ENCODE measurements at places on chromosomes 5 and 9.
A peak's percentile ranks its signal among the peaks of the same experiment; 100 is the strongest.

- no peak for DNase-seq
Observed at GRCh38 chr5:120706877-120707276, 242.8 kb downstream of the PRR16 start.

DNA sequence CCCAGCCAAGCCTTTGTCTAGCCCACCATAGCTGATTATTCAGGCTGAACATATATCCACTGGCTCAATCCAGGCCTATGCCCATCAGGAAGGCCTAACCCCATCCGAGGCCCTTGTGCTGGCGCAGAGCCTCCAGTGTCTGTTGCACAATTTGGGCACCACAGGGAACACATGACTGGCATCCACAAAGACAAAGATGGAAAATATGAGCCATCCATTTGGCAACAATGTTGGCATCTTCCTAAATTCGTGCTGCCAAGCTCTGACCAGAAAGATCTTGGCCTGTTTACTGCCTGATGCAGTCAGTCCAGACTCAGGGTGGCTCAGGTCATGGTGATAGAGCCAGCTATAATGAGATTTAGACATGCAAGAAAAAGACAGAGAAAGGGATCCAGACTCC, 233.8 kb downstream of the PIK3R1 start:
- DNase-seq = no peak

DNA sequence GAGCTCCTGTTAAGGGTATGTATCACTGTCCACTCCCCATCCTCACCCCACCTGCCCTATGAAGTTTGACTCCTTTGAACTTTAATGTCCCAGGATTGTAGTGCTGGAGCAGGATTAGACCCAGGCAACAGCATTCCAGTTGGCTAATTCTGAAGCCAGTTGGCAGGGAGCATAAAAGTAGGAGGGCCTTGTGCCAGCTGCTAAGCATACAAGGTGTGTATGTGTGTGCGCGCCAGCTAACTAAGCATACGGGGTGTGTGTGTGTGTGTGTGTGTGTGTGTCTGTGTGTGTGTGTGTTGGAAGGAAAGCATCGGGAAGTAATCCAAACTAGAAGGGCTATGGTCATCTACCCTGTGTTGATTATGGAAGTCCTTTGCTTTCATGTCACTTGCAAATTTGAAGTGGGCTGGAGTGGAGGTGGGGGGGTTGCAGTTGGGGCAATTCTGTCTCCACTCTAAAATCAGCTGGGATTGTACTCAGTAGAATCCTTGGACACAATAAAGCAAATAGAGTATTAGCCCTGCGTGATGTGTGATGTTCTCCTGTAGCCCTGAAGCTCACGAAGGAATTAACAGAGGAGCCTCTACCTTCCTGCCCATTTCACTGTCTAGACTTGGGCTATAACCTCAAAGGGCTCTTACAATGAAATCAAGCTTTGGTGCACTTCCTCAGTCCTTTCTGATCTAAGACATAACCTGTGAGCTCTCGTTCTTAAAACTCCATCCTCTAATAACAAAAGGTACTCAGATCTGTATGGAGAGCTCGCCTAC, 26.9 kb downstream of the HMGCR start:
- DNase-seq = no peak

DNA sequence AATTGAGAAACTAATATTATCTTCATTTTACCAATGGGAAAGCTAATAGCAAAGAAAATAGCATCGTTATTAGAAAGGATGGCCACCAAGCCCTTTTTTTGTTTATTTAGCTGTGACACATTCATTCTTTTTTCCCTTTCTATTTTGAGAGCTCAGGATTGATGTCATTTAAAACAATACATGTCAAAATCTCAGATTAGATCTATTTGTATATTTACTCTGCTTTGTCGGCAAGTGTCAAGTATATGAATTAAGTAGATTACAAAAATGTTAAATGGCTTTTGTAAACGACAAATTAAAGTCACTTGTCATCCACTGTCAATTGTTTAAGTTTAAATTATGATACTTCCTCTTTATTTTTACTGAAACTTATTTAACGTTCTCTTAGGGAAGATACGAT, 118.9 kb downstream of the PAM start:
- peak; percentile 31 for DNase-seq

GRCh38 chr5:111095982-111096381, 3.8 kb downstream of the WDR36 start:
- DNase-seq = no peak

GRCh38 chr9:14351221-14351836, 37.4 kb upstream of the NFIB start:
- no peak for DNase-seq

GRCh38 chr5:127536687-127537086, 19.2 kb downstream of the PRRC1 start:
- no peak for DNase-seq

DNA sequence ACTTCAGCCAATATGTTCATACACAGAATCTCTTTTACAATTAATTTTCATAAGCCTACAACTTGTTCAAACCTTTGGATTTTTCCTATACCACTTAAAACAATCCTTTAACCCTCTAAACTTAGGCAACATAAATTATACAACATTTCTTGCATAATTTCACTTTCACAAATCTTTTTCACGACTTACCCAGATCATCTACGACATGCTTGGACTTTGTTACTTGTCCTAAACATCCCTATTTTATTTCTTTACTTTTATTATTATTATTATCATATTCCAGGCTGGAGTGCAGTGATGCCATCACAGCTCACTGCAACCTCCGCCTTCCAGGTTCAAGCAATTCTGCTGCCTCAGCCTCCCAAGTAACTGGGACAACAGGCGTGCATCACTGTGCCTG, 68.0 kb downstream of the CACNA1B start:
- DNase-seq = no peak

GRCh38 chr5:74240783-74241750, 399.5 kb downstream of the ENC1 start:
- DNase-seq = no peak

DNA sequence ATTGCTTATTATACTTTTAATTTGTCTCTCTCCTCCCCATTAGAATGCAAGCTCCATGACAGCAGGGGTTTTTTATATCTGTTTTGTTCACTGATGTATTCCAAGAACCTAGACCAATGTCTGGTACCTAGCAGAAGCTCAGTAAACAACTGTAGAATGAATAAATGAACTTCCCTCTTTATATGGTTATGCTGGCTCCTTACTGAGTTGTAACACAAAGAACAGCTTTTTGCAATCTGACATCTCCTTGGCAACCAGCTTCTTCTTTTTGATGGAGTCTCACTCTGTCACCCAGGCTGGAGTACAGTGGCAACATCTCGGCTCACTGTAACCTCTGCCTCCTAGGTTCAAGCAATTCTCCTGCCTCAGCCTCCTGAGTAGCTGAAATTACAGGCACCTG, 13.6 kb downstream of the TRMO start:
- no peak for DNase-seq

- DNase-seq = no peak
Observed at GRCh38 chr9:135789838-135790291, 87.9 kb downstream of the KCNT1 start.

DNA sequence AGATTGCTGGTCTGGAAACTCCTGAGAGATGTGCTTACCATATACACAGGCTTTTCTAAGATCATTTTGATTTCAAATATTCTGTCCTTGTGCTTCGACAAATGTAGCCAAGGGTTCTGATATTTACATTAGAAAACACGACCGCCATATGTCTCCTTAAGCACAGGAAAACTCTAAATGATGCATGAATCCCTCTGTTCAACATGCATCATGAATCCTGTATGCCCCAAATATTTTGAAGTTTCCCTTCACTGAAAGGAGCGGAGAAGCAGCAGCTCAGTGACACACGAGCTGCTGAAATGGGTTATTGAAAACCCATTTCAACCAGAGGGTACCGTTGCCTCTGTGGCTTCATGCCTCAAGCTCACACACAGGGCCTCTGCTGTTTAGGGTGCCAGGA, 74.4 kb downstream of the NREP start:
- no peak for DNase-seq

DNA sequence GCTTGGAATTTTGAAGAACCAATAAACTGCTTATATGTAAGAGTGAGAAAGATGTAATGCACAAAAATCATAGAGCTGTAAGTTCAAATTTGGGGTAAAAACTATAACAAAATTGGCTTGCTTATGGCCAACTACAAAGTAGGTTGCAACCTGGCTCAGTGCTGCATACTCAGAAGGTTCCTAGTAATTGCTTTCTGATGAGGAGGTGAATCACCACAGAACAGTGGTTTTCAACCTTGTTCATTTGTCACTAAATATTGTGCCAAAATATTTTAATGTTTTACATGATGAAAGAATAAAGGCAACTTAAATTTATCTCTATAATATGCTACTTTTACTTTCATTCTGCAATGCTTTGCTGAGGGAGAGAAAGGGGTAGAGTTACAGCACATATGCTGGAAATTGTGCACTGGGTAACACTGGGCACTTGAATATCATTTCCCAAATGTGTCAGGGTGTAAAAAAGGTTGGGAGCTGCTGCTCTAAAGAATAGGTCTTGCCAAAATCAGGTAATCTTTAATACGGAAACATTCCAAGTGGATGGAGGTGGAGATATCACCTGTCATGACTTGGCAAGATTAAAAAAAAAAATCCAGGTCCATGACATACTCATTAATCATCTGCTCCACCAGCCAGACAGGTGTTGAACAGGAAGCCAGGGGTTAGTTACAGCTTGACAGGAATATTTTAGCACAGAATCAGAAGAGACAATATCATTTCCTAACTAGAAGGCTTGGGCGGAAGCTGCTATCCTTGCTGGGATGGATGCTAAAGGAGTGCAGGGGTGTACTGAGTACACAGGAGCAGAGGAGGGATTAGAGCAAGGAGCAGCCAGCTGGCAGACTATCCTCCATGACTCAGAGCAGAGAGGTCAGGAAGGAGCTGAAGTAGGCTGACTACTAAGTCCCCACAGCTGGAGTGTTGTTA, 34.6 kb upstream of the CCL21 start:
- DNase-seq = no peak

GRCh38 chr9:130236436-130236985, 29.0 kb upstream of the HMCN2 start:
- no peak for DNase-seq

DNA sequence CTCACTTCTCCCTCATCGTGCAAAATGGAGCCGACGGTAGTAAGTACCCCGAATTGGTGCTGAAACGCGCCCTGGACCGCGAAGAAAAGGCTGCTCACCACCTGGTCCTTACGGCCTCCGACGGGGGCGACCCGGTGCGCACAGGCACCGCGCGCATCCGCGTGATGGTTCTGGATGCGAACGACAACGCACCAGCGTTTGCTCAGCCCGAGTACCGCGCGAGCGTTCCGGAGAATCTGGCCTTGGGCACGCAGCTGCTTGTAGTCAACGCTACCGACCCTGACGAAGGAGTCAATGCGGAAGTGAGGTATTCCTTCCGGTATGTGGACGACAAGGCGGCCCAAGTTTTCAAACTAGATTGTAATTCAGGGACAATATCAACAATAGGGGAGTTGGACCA, 979 bp downstream of the PCDHGA12 start:
- DNase-seq = no peak

DNA sequence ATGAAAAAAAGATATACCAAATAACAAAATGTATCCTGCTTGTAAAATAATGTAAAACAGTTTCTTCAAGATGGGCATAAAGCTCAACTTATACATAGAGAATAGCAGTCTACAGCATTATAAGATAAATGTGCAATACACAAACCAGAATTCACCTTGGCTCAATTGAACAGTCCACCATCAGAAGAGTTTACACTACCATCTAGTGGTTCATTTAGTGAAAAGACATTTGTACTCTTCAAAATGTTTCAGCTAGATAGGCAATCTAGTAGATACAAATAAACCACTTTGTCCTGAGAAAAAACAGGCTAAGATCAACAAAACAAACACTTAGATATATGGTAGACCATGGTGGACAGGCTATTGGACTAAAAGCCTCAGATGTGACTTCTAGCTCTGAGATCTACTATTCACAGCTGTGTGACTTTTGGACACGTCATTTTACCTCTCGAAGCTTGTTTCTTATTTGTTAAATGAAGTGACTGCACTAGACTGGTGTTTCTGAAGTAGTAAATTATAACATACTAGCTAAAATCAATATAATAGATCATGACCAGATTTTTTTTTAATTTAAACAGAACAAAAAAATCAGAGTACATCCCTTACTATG, 22.1 kb upstream of the TPD52L3 start:
- DNase-seq = no peak

DNA sequence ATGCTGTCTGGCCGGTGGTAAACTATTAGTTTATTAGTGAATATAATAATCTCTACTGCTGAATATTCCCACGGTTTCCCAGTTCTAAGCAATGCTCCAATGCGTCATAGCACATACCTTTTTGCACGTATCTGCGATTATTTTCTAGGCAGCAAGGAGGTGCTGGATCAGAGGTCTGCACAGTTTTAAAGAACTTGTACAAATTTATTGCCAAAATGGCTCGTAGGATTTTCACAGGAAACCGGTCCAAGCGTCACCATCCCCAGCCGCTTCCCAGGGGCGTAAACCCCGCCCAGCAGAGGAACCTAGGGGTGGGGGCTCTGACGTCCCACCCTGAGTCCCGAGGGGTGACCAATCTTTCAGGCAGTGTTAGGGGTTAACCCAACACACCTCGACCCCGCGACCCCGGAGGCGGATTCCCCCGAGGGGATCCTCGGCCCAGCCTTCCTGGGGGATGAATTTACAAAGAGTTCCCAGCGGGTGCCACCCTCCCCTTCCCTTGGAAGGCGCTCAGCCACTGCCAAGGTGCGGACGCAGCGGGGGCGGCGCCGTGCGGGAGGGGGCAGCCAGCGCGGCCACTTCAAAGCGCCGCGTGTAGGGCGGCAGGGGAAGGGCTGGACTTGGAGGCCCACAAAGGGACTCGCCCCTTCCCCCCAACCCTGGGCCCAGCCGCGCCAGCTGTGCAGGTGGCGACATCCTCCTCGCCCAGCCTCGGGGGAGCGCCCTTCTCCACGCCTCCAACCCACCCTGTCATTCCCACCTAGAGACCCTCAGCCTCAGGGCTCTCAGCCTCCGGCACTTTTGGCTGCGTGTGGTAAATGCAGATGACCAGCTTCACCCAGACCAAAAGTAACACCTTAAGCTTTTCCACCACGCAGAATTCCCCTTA, 43.5 kb upstream of the TCF7 start:
- DNase-seq = no peak

GRCh38 chr5:168463081-168463480, 23.2 kb upstream of the RARS1 start:
- DNase-seq = no peak

DNA sequence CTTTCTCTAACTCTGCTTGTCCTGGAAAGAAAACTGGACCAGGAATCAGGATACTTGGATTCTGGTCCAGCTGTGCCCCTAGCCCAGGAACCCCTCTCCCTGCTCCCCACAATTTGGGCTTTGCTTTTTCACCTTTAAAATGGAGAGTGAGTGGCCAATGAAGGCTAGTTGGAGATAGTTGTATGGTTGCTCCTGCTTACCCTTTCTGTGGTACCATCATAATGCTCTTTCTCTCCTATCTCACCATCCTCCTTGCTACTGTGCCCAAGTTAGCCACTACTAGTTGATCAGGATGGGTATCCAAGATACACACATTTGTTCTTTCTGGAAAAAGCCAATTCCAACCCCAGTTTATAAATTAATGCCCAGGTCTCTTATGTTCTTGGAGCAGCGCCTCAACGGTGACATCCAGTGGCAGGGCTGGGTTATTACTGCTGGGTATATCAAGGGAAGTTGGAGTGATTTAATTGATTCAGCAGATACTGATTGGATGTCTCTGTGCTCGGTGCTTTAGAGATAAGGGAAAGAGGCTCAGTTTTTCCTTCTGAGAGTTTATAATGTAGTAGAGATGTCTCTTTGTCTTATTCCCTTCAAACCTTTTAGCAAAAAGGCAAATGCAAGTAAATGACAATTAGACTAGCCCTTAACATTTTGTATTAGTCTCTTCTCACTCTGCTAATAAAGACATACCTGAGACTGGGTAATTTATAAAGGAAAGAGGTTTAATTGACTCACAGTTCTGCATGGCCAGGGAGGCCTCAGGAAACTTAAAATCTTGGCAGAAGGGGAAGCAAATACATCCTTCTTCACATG, 38.5 kb downstream of the FAXDC2 start:
- no peak for DNase-seq
